Stimulated activated CD4-positive, alpha-beta T cell treated with anti-CD3 and anti-CD28 coated beads, Interleukin-12 subunit alpha, Interleukin-12 subunit beta, amount 100 ng/mL, for 24 hours (primary cell): ENCODE measurements at places on chromosomes 5 and 9.

DNA sequence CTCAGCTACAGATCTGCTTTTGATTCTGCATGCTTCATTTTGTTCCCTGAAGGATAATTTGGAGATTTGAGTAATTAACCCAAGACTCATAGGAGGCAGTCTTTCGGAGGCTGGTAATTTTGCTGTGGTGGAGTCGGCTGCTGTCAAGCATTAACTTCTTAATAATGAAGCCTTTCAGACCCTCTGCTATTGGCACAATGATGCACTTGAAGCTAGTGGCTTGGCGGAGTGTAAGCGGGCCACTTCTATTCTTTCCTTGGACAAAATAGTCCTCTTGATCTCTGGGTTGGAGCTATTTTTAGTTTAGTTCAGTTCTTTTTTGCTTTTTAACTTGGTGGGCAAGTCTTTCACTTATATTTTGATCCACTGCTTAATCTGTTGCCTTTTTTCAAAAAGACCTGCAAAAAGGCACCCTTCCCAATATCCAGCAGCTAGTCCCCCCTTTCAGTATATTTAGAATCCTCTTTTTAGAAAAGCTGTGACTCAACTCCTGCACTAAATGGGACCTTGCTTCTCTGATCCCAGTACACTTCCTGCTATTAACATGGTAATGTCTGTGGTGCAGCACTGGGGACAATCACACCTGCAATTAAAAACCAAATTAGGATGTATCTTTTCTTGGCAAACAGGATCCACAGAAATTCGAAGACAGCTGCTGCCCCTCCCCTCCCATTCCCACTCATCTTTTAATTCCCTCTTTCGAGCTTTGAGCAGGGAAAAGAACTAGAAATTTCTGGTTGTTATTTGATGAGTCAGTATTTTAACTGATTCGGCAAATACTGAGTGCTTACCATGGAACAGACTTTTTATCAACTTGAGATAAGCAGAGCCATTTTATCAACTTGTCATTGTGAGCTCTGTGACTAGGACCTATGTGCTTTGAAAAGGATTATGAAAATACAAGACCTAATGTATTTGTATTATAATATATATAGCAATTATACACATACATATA lies 169.4 kb upstream of the ANKRD55 start:
- DNase-seq: no peak

- no peak for DNase-seq
Measured at GRCh38 chr9:20988671-20989315, 42.6 kb downstream of the HACD4 start.

GRCh38 chr5:127297348-127298035 lies 6.9 kb downstream of the MEGF10 start:
- DNase-seq: no peak

- DNase-seq: no peak
Measured at GRCh38 chr9:123034881-123035510, 1.5 kb downstream of the GPR21 start.

GRCh38 chr9:87465816-87466215 lies 31.9 kb upstream of the DAPK1 start:
- no peak for DNase-seq

GRCh38 chr5:136228136-136228757 lies 35.3 kb upstream of the SMIM32 start:
- DNase-seq: no peak

DNA sequence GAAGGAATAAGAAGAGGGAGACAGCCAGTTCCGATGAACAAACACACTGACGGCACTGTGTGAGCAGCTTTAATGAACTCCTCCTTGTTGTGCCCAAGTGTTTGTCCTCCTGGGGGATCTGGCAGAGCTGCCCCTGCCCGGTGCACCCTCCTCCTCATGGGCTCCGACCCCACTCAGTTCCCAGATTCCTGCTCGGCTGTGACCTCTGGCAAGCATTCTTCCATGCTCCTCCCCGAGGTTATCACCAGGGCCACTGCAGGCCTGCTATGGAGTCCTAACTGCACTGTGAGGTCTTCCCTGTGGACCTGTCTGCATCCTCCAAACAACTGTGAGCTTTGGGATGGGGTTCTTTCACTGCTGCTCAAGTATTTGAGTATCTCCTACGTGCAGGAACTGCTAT lies 142.2 kb downstream of the DCP2 start:
- DNase-seq: no peak

DNA sequence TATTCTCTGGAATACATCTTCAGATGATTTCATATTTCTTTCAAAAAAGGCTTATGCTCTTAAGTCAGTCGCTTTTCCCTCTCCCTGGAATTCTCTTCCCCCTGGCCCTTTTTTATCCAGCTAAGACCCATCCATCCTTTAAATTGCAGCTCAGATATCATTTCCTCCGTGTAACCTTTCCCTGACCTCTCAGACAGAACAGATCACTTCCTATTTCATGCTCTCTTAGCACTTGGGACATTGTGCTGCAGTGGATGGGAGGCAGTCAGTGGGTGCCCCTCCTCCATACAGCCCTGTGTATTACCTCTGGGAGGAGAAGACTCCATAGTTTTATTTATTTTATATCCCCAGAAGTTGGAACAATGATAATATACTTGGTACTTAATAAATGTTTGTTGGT lies 423.4 kb downstream of the ISL1 start:
- no peak for DNase-seq

DNA sequence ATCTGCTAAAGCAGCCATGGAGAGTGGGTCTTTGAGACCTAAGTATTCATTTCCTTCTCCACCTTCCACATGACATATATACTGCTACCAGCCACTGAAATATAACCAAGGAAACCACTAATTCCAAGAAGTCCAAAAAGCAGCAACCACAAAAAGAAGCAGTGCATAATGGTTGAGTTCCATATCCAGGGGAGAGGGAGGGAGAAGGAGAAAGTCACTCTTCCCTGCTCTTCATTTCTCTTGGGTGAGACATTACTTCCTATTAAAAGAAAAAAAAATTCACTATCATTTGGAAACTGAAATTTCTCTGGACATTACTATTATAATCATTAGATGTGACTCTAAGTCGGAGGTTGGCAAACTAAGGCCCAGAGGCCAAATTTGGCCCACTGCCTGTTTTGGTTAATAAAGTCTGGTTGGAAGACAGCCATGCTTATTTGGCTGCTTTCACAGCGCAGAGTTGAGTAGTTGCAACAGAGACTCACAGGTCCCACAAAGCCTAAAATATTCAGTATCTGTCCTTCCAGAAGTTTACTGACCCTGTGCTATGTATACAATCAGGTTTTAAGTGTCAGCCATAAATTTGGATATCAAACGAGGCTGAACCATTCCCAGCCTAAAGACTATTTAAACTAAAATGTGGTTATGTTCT lies 168.6 kb downstream of the MPDZ start:
- DNase-seq: no peak

GRCh38 chr5:41115281-41115680 lies 44.1 kb upstream of the MROH2B start:
- no peak for DNase-seq

- no peak for DNase-seq
Measured at GRCh38 chr5:546376-546908, 22.2 kb upstream of the SLC9A3 start.

- DNase-seq: no peak
Measured at GRCh38 chr9:99465231-99465907, 243.3 kb downstream of the SEC61B start.

DNA sequence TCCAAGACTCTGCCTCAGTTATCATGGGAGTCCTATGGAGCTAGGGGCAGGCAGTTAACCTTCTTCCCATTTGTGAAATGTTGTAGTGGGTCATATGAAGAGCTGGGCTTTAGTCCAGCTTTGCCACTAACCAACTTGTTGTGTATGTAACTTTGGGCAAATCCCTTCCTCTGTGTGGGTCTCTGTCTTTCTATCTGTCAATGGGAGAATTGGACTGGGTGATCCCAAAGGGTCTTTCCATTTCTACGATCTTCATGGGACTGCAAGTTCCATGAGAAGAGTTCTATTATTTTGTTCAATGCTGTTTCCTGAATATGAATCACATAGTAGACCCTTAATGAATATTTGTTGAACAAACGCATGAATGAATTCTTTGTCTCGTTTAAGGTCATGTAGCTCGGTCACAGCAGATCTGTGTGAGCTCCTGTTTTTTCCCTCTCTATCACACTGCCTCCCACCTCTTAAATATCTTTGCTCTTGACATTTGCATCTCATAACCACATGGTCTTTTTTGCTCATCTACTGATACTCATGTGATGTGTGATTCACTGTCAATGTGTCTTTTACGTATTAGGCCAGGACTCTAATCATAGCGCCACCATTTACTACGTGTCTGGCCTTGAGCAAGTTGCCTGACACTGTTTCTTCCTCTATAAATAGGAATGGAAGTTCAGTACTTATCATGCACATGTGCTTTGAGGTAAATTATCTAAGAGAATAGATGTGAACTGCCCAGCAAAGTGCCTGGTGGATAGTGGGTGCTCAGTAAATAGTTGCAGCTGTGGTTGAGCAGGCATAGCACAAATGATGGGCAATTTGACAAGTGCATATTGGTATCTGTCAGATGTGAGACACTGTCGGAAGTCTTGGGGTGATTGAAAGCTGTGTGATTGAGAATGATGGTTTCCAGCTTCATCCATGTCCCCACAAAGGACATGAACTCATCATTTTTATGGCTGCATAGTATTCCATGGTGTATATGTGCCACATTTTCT lies 37.4 kb downstream of the PTTG1 start:
- DNase-seq: no peak

DNA sequence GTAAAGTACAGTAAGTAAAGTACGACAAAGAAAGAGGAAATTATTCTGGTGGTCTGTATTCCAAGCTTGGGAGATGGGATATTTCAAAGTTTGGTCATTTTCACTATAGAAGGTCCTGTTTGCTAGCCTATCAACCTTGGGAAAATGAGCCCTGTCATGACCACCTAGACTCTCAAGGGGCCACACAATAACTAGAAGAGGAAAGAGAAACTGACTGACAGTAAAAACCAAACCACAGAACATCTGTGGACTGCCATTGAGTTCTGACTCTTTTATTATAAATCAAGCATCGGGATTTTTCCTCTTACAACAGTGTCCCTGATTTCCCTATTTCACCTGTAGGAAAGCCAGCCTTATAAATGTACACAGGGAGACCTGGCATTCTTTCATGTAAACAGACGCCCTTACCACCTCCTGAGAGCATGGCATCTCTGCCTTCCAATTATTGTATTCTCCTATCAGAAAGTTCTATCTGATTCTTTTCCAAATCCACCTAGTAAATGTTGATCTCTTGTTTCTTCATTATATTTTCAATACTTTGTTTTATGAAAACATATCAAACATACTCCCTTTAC lies 80.0 kb downstream of the ZNF622 start:
- DNase-seq: no peak

DNA sequence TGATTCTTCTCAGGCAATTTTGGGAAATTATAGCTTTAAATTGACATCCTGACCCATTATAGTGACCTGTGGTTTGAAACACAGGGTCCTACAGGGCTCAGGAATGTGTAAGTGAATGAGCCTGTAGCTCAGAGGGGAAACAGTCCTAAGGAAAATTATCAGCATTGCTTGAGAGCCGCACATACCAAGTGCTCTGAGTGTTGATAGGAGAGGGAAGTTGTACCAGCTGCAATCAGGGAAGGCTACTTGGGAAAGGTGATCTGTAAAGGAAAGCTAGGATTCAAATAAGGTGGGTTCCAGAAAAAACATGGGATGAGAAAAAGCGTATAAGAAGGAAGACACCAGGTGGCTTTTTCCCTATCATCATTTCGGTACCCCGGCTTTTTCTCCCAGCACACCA lies 4.4 kb upstream of the SLC25A51 start:
- DNase-seq: no peak

DNA sequence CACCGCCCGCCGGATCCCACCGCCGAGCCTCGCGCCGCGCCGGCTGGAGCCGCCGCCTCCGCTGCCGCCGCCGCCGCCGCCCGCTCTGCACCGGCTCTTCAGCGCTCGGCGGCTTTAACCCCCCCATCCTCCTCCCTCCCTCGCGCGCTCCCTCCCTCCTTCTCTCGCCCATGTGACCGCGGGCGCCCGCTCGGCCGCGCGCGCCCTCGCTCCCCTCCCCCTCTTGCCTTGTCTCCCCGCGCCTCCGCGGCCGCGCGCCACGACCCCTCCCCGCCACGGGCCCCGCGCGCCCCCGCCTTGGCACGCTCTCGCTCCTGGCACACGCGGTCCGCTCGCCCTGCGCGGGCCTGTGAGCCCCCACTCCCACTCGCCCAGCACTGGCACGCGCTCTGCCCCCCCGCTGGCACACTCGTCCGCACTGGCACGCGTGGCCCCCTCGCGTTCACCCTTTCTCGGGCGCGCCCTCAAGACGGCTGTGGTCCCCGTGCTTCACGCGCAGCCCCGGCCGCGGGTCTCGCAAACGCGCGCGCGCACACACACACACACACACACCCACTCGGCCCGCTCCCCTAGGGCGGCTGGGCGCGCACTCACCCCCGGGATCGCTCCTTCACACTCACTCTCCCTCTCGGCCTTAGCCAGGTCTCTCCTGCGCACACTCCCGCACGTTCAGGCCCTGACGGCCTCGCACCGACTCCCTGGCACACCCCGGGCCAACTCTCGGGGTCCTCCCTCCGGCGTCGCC lies at the start of gene CNTFR:
Gene CNTFR, minus strand, starts transcription at position 89 of the 745 bp plus-strand sequence. CDS start 20,743 bp downstream, outside the sequence.
- DNase-seq: no peak

- no peak for DNase-seq
Measured at GRCh38 chr5:73691302-73692080, 65.5 kb downstream of the ARHGEF28 start.

GRCh38 chr5:109837231-109837861 lies 147.6 kb downstream of the MAN2A1 start:
- DNase-seq: no peak

- DNase-seq: no peak
Measured at GRCh38 chr9:90546200-90546599, 96.4 kb downstream of the DIRAS2 start.

- DNase-seq: no peak
Measured at GRCh38 chr5:77630114-77630680, 8.3 kb downstream of the OTP start.
